ENCODE measurements at places on chromosomes 2 and 18. TPM values are rescaled to one million over a fixed set of nuclear protein-coding genes. Genes with fewer than 3 reads are reported as not detected.

GRCh38 chr18:61702007-61702406 lies 190.8 kb downstream of the RNF152 start:
- no peak for DNase-seq

DNA sequence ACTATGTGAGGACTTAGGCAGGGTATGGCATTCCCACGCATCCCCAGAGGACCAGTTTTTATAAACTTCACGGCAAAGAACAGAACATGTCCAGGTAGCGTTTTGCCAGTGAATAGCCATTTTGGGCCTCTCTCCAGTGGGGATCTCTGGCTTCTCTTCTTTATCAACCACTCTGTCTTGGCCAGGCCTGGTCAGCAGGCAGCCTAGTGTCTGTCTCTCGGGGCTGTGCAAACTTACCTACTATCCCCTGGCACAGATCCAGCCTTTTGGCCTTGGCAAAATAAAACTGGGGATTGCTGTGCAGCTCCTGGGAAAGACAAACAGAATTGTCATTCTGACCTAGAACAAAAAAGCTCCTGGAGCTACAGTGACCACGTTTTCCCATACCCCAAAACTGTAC lies 14.5 kb downstream of the CAPN14 start:
- DNase-seq, result no peak

GRCh38 chr18:35024965-35025364 lies 16.2 kb upstream of the MAPRE2 start:
- no peak for DNase-seq

DNA sequence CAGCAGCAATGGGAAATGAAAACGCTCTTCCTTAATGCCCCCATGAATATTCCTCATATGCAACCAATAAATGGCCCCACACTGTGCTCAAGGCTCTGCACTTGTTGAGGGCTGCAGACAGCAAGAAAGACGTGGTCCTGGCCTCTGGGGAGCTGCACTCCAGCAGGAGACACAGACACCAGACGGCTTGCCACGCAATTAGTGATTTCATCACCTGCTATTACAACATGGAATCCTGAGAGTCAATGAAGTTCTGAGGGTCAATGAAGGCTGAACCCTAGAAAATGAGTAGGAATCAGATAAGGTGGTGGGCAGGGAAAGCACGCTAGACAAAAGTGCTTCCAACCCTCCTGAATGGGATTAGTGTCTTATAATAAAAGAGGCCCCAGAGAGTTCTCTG lies 18.9 kb downstream of the CREG2 start:
- DNase-seq, result no peak

DNA sequence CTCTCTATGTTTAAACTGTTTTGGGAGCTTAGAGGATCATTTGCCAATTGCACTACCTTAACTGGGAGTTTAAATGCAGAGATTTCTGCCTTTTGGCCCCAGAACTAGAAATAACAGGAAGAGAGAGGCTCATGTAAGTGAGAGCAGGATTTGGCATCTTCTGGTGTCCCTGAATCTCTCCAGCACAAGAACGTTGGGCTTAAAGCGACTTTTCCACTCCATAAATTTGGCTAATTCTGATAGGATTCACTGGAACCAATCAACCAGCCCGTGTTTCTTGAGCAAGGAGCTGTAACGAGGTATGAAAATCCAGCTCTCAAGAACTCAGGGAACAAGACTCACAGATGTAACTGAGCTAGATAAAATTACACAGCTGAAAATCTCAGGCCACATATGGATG lies 181.0 kb downstream of the C1D start:
- DNase-seq, result no peak

DNA sequence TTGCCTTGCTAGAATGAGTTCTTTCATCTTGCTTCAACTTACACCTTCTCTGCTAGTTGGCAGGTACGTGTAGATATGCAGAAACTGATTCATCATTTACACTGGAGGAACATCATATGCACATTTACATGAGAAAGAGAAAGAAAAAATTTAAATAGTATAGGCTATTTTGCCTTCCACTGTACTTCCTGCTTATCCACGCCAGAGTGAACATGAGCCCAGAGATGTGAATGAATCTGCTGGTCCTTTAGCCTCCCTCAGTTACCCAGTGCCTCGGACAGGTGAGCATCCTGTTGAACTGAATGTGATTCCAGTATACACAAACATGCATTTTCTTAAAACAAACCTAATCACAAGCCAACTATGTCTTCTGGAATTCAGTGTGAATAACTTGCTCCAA lies 83.6 kb downstream of the SESTD1 start:
- DNase-seq, result no peak

GRCh38 chr2:207505728-207506127 lies 24.0 kb upstream of the CREB1 start:
- no peak for DNase-seq

DNA sequence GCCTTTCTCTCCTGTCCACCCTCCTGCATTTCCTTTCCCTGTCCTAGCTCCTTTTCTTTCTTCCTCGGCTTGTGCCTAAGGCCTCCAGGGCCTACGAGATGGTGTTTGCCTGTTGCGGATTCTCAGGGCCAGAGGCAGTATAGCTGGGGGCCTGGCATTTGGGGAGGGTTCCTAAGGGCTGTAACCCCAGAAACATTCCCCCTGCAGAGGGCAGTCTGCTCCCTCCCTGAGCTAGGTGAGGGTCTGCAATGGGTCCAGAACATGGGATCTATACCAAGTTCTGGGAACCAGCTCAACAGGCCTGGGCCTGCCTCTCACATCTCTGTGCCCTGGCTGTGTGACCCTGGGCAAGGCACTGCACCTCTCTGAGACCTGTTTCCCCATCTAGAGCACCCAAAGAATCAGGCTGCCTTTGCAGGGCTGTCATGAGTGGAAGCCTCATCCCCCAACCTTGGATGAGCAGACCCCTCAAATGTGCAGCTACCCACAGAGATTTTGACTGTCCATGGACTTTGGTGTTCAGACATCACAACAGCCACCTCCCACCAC lies 97.5 kb downstream of the GLI2 start:
- no peak for DNase-seq

DNA sequence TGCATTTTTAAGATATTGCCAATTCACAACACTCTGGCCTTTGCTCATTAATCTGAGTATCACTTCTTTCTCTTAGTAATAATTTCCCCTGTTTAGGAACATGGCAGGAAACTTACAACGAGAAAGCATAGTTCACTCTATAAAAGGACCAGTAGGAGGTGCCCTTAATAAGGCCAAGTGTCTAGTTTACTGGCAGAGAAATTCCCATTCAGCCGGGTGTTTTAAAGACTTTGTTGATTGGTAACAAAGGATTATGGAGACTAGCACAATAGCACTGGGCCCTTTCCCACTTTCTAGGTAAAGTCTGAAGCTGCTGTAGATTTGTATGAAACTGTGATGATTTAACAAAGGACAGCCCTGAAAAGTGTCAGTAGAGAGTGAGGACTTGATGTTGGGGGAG lies 3.1 kb downstream of the DCC start:
- no peak for DNase-seq

GRCh38 chr2:113034016-113034415 lies 18.7 kb downstream of the IL36B start:
- DNase-seq, result no peak

- DNase-seq, result no peak
These were observed 21.7 kb downstream of the EPB41L5 start for GRCh38 chr2:120034621-120035020.

PID1 gene
- 6.0 TPM for polyA plus RNA-seq

RNF152 gene
- 6.9 TPM for polyA plus RNA-seq

LIMS4 gene
- 1.4 TPM for polyA plus RNA-seq

ZNF516 gene
- 50.7 TPM for polyA plus RNA-seq

RBM43 gene
- polyA plus RNA-seq, result 14.5 TPM

FAP gene
- polyA plus RNA-seq, result 19.3 TPM

ITM2C gene
- polyA plus RNA-seq, result 1,175 TPM

Measured in left renal cortex interstitium (tissue), 4 donors.